Activated CD4-positive, alpha-beta T cell treated with anti-CD3 and anti-CD28 coated beads, Interleukin-2, amount 50 U/mL, for 48 hours (primary cell): ENCODE measurements at places on chromosomes 2 and 18.

GRCh38 chr2:202529389-202529788 lies 105.4 kb upstream of the FAM117B start:
- no peak for DNase-seq

DNA sequence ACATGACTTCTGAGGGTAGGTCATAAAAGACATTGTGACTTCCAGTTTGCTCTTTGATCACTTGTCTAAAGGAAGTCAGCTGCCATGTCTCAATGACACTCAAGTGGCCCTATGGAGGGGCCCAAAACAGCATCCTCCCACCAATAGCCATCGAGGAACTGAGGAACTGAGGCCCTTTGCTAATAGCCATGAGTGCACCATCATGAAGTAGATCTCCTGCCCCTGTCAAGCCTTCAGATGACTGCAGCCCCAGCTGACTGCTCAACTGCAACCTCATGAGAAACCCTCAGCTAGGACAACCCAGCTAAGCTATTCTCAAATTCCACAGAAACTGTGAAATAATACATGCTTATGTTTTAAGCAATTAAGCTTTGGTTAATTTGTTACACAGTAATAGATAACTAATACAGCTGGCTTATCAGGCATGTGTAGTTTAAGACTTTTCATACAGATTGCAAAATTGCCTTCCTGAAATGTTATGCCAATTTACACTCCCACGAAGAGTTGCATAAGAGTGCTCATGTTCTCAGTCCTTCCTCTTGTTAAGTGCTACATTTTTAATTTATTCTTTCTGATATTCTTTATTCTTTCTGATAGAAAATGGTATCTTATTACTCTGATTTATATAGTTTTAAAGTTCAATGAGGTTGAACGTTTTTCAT lies 105.6 kb upstream of the NDUFV2 start:
- no peak for DNase-seq

DNA sequence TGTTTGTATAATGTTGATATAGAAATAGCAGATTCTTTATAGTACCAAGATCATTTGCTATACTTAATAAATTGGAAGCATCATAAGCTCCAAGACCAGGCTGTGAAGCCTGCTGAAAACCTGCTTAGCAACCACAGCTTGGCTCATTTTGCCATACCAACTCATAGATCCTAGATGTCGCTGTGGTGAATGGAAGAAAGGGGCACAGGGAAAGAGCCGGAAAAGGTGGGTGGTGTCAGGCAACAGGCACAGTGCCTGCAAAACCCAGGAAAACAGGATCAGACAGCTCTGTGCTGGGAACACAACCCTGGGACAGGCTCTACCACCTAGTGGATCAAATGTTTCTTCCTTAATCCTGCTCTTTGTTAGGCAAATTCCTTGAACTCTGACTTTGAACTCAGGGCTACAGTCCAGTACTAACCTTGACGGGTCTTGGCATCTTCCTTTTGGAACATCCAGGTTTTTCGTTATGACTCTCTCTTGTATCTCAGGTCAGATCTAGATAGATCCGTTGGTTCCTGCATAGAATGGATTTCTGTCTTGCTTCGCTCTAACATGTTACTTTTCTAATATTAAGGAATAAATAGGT lies 31.6 kb downstream of the TWSG1 start:
- DNase-seq: no peak

DNA sequence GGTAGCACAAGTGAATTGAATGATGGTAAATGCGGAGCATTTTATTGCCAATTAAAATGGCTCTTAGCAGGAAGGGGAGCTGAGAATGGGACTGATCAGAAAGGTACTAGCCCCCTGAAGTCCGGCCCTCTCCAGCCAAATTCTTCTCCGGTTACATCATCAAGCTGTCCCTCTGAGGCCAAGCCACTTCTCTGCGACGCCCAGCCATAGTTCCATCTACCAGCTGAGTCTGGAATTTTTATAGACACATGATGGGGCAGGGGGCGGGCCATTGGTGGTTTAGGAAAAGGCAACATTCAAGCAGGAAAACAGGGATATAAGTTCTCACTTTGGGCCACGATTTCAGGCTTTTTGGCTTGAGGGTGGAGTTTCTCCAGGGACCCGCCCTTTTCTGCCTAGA lies 22.7 kb downstream of the RPRM start:
- no peak for DNase-seq

DNA sequence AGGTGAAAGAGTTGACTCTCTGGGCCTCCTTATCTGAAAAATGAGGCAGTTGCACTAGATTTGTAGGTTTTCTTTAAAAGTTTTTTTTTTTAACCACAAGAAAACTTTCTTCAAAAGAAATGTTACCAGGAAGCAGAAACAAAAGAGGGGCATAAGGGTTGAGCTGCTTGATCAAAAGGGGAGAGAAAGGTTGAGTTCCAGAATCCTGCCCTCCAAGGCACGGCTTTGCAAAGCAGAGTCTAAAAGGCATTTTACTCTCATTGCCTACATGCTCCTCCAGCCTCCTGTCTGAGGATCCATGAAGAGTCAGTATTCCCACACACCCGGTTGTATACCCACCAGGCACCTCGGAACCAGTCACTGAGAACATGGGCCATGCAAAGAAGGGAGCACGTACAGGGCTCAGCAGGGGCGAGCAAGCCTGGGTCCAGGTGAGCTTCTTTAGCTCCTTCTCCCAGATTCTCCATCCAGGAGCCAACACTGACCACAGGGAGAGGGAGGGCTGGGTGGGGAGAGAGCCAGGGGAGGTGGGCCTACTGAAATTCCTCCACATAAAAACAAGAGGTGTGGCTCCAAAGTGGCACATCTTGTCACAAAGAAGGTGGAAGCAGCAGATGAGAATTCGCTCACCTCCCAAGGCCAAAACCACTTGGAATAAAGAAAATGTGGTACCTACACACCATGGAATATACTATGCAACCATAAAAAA lies 116.0 kb upstream of the EPC2 start:
- no peak for DNase-seq

GRCh38 chr2:1621041-1621440 lies 123.3 kb downstream of the PXDN start:
- no peak for DNase-seq

DNA sequence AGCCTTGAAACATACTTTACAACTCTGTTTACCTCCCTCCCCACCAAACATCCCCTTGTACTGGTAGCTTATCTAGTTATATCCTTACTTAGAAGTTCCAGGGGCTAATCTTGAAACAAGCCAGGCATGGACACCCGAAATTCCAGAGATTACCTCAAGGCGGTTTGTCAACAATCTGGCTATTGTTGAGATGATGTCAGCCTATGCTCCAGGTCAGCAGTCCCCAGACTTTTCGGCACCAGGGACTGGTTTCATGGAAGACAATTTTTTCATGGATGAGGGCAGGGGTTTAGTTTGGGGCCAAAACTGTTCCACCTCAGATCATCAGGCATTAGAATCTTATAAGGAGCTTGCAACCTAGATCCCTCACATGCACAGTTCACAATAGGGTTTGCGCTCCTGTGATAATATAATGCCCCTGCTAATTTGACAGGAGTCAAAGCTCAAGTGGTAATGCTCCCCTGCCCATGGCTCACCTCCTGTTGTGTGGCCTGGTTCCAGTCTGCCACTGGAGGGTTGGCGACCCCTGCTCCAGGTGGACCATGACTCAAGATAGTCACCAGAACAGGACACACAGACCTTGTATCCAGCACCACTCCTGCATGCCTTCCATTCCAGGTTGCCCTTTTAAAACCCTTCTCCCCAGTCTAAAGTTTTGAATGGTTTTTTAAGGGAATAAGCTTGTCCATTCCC lies 171.2 kb downstream of the SPAG16 start:
- DNase-seq: no peak

- no peak for DNase-seq
Observed at GRCh38 chr2:114219456-114219855, 223.0 kb upstream of the DPP10 start.

DNA sequence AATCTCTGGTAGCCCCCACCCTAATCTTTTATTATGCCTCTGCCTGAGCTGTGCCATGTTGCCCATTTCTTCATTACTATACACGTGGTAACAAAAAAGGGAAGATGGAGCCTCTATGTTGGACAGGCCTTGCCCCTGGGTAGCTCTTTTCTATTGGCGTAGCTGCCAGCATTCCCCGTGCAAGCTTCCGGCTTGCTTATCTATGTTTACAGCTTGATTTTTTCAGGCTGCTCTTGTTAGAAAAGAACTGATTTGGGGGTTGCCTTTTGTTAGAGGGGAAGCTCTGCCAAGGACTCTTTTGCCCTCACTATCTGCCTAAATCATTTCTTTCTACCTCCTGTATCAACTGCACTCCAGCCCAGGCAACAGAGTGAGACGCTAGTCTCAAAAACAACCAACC lies 45.5 kb upstream of the ZSWIM2 start:
- DNase-seq: no peak

- no peak for DNase-seq
Observed at GRCh38 chr2:134713176-134713575, 5.6 kb downstream of the TMEM163 start.

GRCh38 chr2:129480790-129481189 lies 498.7 kb upstream of the RAB6C start:
- no peak for DNase-seq

DNA sequence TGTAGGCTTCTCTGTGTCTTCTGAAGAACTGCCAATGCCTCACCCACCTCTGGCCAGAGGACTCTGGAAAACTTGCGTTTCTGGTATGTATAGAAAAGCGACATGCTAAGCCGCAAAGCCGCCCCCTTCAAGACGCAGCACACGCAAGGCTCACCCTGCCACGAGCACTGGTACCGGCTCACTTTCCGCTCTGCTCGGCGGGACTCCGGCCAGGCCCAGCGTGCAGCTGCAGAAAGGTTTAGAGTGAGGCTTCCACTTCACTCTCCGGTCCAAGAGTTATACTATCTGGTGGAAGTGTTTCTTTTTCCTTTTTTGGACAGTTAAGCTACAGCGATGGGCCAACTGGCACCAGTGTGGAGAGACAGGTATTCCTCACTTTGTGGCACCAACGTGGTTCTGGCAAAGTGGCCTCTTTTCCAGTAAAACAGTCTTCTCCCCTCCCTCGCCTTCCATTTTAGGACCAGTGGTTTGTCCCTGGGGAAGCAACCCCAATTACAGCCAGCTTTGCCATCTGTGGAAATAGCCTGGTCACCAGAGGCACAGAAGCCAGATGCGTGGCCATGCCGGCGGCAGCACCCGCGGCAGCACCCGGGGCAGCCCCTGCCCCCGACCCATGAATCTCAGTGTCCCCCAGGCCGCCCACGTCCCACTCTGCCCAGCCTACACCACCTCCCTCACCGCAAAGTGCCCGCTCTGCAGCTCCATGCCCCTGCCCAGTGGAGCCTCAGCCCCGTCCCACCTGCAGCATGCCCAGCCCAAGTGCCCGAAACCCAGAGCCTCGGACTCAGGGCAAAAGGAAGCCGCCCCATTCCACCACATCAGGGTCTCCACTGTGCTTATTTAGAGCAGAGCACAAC lies 91.6 kb upstream of the CTDP1 start:
- no peak for DNase-seq

DNA sequence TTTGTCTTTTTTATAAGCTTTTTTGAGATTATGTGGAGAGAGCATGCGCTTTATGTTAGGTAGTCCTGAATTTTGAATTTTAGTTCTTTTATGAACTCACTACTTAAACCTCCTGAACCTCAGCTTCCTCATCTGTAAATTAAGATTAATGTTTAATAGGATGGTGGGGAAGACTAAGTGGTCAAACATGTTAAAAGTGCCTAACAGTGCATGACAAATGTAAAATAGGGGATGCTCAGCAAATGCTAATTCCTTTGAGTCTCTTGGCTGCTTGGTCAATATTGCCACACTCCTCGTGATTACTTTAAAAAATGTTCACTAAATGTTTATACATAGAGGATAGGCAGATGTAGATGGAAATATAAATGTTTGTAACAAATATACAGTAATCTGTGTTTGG lies 6.8 kb downstream of the BIRC6 start:
- no peak for DNase-seq

GRCh38 chr2:184610891-184611290 lies 12.6 kb downstream of the ZNF804A start:
- no peak for DNase-seq

GRCh38 chr2:48195169-48195568 lies 288.9 kb upstream of the FBXO11 start:
- DNase-seq: no peak

- no peak for DNase-seq
Observed at GRCh38 chr18:73136134-73136533, 268.3 kb upstream of the NETO1 start.

- DNase-seq: no peak
Observed at GRCh38 chr2:71606244-71606643, 152.9 kb downstream of the DYSF start.

DNA sequence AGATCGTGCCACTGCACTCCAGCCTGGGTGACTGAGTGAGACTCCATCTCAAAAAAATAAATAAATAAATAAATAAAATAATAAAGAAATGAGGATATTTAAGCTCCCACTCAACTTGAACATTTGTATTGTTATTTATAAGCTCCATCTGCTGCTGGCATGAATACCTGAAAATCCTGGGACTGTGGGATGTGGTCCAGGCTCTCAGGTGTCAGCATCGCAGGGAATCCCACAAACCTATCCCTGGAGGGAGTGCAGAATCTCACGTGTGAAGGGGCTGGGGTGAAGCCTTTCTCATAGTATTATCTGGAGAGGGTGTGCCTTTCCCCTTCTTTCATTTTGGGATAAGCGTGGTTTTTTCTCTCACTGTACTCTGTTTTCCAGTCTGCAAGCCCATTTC lies 47.4 kb upstream of the POLE4 start:
- DNase-seq: no peak

- DNase-seq: no peak
Observed at GRCh38 chr2:124633812-124634211, 608.7 kb downstream of the CNTNAP5 start.

DNA sequence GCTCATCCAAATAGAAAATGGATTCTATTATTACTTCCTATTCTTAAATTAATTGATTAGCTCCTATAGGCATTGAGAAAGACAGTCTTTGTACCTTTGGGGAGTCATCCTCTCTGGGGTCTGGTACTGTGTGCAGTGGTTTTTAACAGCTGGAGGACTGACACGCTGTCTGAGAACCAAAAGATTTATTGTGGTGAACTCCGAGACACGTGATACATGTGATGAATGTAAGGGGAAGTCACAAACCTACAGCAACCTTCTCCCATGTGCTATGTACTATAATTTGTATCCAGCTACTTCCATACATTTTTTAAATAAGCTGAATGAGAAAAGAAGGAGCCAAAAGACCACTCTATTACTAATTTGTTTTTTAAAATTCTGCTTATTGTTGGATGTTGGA lies 133.7 kb downstream of the GALNT3 start:
- DNase-seq: no peak
